Mucosa of gallbladder (tissue), 1 donor: ENCODE measurements at places on chromosomes 5 and 9. TPM values are rescaled to one million over a fixed set of nuclear protein-coding genes. Genes with fewer than 3 reads are reported as not detected.

The SNX2 gene
- 64.7 TPM for total RNA-seq

The DNAJC25 gene
- total RNA-seq, result 6.5 TPM

The KCNV2 gene
- not detected for total RNA-seq

The LRRTM2 gene
- 0.12 TPM for total RNA-seq

The PCDHB7 gene
- 2.1 TPM for total RNA-seq

GRCh38 chr9:125752070-125752628 is 5.0 kb downstream of the PBX3 start:
- no peak for DNase-seq

DNA sequence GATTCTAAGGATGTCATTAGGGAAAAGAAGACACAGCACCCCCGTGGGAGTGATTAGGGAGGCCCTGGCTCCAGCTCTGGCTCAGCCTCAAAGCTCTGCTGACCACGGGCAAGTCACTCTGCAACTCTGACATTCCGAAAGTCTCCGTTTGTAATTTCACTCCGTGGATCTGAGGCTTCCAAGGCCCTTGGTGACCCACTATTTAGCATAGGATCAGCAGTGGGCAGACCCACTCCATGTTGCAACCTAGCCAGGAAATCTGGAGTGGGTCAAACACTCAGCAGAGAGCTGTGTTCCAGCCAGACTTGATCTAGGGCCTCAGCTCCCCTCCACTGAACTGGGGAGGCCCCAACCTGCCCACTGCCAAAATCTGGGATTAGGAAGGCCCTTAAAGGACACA is 11.8 kb downstream of the PHF19 start:
- no peak for DNase-seq

- DNase-seq, result no peak
These were observed 273.4 kb upstream of the ISL1 start for GRCh38 chr5:51109786-51110410.

GRCh38 chr5:35881758-35882157 is 25.1 kb downstream of the IL7R start:
- DNase-seq, result no peak

DNA sequence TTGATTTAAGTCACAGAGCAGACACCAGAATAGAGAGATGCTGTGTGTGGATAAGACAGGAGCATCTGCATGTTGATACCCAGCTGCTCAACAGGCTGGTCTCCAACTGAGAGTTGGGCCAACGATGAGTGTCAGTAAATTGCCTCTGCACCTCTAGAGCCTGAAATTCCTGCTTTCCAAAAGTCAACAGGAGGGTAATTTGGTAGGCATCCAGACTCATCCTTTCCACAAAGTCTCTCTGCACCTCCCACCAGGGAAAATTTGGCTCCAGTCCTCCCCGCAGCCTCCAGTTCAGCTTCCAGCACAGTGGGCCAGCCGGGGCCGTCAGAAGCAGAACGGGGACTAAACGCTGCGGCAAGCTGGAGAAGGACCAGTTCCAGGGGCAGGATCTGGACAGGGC is 136.9 kb downstream of the RFK start:
- no peak for DNase-seq

DNA sequence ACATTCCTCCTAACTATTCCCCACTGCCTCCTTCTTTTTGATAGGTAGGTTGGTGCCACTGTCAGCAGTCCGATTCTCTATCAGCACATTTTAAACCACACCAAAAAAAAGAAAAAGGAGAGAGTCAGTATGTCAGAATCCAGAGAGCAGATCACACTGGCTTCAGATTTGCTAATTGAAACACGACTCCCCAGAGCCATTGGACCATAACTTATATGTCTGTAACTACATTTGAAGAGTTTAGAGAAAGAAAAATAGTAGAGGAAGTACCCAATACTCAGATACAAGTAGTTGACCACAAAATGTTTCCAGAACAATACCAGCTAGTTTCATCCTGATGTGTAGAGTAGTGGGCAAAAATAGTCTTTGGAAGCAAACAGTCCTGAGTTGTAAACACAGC is 216.6 kb downstream of the NR2F1-AS1 start:
- no peak for DNase-seq

GRCh38 chr5:154513669-154514084 is 35.6 kb upstream of the HAND1 start:
- DNase-seq, result no peak

- DNase-seq, result no peak
These were observed 511.0 kb downstream of the PRELID2 start for GRCh38 chr5:145324101-145324500.

GRCh38 chr5:34487159-34487879 is 168.8 kb upstream of the RAI14 start:
- DNase-seq, result no peak
